ENCODE measurements at places on chromosomes 13 and 19.

GRCh38 chr13:109650861-109651260 is 135.5 kb downstream of the IRS2 start:
- no peak for DNase-seq

DNA sequence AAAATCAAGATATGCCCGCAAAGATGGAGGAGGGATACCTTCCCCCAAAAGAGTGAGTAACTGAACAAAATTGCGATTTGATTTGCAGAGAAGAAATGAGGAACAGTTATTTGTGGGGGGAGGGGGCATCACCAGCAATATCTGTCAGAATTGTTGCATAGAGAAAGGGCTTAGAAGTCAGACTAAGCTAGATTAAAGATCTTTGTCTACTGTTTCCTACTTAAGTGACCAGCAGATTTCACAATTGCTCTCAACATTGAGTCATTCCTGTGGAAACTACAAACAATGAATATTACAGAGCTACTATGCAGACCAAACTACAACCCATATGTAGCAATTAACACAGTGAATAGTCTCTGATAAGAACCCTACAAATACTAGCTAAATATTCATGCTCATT is 27.4 kb downstream of the FPR3 start:
- no peak for DNase-seq

DNA sequence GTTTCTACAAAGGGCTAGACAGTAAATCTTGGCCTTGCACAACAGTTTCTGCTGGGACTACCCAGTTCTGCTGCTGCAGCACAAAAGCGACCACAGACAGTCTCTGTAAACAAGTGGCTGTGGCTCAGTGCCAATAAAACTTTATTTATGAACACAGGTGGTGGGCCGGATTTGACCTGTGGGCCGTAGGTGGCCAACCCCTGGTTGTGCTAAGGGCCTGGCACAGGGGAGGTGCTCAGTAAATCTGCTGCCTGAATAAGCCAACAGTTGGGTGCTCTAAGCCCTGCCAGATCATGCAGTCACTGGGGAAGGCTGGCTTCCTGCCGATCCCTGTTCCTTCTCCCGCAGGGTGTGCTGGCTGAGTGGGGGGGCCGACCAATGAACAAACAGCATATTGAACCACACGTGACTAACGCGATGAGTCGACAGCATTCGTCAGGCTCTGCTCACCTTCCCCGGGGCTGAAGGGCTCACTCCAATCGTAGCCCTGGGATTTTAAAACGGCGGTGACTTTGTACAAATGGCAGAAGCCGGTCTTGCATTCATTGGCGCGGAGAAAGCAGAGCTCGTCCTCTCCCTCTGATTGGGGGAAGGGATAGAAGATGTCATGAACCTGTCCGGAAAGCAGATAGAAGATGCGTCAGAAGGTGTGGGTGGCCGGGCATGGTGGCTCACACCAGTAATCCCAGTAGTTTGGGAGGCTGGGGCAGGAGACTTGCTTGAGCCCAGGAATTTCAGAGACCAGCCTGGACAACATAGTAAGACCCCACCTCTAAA is 24.3 kb upstream of the MYDGF start:
- peak; percentile 100 for DNase-seq

- DNase-seq, result no peak
These were observed 394.4 kb downstream of the GPC6 start for GRCh38 chr13:93621051-93621450.

DNA sequence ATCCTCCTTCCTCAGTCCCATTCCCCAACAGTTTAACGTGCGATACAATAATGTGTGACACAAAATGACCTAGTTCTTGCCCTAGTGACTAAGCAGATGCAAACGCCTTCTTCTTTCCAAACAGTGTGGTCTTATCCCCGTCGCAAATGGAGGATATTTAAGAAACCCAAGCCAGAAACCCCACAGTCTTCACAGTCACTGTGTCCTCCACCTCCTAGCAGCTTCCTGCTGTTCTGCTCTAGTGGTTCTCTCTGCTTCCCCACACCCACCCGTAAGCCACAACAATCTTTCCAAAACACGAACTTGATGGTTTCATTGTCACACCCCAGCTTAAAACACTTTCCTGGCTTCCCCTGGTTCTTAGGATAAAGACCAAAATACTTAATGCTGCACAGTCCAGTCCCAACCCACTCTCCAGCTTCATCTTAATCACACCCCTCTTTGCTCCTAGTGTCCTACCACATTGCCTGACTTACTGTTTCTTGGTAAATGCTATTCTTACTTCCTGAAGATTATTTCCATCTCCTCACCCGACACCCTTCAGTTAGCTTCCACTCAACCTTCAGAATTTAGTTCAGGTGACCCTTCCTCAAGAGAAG is 32.3 kb downstream of the ITM2B start:
- no peak for DNase-seq

DNA sequence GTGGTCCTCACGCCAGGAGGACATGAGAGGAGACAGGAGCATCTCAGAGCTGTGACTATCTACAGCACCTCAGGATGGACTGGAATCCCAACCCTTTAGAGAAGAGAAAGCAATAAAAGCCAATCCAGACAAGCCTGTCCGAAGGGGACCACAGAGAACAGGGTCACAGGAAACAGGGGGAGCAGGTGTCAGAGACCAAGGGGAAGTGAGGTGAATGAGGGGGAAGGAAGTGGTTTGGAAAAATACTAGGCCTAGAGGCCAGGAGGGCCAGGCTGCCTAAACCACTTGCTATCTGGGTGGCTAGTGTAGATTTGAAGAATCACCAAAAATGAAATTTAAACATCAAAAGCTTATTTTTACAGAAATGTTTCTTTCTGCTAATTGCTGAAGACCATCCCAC is 16.2 kb downstream of the TMTC4 start:
- no peak for DNase-seq

GRCh38 chr13:50629497-50629896 is 214.0 kb downstream of the DLEU7 start:
- DNase-seq, result no peak

- no peak for DNase-seq
These were observed 10.4 kb upstream of the LCP1 start for GRCh38 chr13:46192412-46192811.
